Fibroblast of skin of left quadriceps (primary cell): ENCODE measurements at places on chromosomes 16 and 17.

- DNase-seq, result no peak
These were observed 91.5 kb downstream of the UTP18 start for GRCh38 chr17:51351890-51352289.

- no peak for DNase-seq
These were observed 4.8 kb downstream of the MLYCD start for GRCh38 chr16:83903751-83904150.

DNA sequence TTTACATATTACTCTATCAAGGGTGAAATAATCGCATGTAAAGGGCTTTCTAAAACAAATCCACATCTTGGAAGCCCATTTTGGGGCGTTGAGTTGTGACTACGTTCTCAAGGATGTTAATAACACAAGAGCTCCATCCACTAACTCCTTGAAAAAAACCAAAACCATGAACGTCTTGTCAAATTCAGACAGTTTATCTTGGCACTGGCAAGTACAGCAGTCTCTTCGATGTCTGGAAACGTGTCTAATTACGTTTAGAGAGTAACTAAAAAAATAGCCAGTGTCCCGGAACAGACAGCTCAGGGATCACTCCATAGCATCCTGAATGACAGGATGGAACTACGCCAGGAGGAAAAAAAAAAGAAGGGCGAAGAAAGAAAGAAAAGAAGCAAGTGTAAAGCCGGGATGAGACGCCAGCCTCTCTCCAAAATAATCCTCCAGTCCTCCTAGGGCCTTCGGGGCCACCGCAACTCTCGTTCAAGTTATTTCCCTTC, 954 bp downstream of the MYO1D start:
- DNase-seq, result no peak

- DNase-seq, result no peak
These were observed 930.4 kb upstream of the CDH8 start for GRCh38 chr16:62966626-62967025.

GRCh38 chr16:10990378-10990777, 46.0 kb downstream of the CLEC16A start:
- DNase-seq, result no peak

DNA sequence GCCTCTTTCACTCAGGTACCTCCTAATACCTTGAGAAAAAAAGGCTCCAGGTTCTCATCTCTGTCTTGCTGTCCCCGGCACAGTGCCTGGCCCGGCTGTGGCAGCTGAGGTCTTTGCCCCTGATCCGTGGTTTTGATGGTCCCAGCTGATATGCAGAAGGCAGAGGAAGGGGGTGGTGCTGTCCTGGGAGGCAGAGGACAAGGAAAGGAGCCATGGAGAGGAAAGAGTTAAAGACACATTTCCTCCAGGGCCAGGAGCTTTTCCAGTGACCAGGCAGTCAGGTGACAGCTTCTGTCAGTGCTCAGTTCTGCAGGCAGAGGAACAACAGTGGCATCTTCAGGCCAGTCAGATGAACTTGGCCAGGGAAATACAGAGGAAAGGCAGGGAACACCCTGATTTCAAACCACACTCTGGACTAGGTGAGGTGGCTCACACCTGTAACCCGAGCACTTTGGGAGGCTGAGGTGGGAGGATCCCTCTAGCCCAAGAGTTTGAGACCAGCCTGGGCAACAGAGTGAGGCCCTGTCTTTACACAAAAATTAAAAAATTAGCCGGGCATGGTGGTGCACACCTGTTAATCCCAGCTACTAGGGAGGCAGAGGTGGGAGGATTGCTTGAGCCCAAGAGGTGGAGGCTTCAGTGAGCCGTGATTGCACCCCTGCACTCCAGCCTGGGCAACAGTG, 3.3 kb upstream of the COG1 start:
- DNase-seq, result no peak

DNA sequence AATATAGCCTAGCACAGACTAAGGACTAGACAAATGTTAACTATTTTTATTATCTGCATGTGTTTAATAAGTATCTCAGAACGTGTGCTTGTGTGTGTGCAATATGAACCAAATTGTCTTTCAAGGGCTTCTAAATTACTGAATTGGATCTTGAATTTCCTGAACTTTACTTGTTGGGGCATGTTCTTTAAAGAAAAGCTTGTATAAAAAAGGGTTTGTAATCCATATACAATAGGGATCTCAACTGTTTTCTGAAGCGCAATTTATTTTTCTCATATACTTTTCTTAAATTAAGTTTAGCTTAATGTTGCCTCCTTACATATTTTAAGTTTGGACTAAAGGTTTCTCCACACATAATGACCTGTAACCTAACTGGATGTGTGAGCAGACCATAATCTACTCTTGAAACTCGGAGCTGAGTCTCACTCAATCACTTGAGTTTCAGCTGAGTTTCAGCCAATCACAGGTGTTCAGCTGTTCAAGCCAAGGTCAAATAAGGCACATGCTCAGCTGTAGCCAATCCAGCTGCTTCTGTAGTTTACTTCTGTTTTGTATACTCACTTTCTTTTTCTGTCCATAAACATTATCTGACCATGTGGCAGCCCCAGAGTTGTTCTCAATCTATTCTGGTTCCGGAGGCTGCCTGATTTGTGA, 72.3 kb downstream of the CDK5R1 start:
- DNase-seq, result no peak

GRCh38 chr17:4968486-4969046, 949 bp upstream of the SPAG7 start:
- no peak for DNase-seq

DNA sequence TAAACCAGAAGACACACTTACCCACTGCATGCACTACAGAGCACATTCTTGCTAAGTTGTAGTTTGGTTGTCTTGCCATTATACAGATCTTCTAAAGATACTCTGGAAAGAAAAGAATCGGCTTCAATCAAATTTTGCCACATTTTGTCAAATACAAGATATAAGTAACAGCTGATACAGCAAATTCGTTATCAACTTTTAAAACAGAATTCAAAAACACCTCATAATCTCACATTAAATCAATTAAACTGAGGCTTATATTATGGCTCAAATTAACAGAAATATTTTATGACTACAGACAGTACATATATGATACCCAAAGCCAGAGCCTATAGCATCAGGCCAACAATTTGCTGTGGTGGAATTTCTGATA, 5.4 kb downstream of the DNAJA2 start:
- no peak for DNase-seq

DNA sequence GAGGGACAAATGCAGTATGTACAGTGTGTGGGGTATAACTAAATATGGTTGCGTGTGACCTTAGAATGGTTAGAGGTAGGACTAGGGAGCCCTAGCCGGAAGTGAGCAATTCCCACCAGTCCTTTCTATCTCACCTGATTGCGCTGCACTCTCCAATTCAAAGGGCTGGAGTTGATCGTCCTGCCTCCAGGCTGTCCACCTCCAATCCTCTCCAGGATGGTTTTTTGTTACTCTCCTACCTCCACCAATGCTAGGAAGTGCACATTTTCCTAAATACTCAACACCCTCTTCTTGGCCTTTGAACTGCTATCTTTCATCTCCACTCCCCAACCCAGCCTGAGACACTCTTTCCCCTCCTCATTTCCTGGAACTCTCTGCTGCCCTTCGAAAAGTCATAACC, 181.7 kb upstream of the ASIC2 start:
- no peak for DNase-seq

- DNase-seq, result no peak
These were observed 344.0 kb downstream of the FOXL1 start for GRCh38 chr16:86922311-86922710.

GRCh38 chr17:39688945-39689344, 1.1 kb upstream of the PGAP3 start:
- DNase-seq, result no peak

GRCh38 chr16:9850817-9851216, 331.4 kb downstream of the GRIN2A start:
- DNase-seq, result no peak

GRCh38 chr16:35570946-35571345, 2111.5 kb downstream of the TP53TG3F start:
- no peak for DNase-seq

GRCh38 chr16:49523435-49524159, 150.0 kb downstream of the C16orf78 start:
- DNase-seq, result no peak

GRCh38 chr17:4492721-4493561, 5.7 kb upstream of the SPNS2 start:
- DNase-seq, result no peak

GRCh38 chr17:75571197-75571884, 16.3 kb upstream of the MYO15B start:
- no peak for DNase-seq

DNA sequence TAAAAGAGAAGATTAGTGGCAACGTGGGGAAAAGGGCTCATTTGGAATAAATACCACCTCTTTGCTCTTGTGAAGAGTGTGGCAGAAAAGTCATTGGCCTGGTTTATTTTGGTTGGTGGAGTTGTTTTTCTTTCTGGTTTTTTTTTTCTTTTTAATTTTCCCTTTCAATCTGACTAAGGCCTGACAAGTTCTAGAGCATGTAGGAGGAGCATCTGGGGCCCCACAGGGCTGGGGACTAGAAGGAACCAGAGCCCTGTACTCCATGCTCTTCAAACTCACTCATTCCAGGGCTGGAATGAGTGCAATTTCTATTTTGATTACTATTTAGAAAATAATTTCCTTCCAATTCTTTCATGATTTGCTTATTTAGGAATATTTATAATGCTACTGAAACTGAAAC, 13.3 kb downstream of the IRX5 start:
- DNase-seq, result no peak

DNA sequence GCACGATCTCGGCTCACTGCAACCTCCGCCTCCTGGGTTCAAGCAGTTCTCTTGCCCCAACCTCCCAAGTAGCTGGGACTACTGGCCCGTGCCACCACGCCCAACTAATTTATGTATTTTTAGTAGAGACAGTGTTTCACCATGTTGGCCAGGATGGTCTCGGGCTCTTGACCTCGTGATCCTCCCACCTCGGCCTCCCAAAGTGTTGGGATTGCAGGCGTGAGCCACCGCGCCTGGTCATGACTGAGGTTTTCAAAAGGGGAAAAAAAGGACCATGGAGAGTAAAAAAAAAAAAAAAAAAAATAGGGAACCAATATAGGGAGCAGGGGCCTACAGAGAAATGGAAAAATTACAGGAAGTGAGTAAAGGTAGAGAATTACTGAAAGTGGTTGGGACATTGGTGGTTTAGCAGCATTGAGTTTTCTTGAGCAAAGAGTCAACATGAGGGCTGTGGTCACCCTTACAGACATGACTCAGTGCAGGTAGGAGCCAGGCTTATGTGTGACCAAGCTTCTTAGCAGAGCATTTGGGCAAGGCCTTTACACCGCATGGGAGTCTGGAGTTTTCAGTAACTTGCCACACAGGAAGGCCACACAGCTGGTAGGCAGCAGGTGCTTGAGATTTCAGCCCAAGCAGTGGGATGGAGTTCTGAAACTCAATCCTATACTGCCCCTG, 447.3 kb downstream of the HS3ST3B1 start:
- no peak for DNase-seq

GRCh38 chr17:3026856-3027751, 36.3 kb downstream of the OR1D5 start:
- DNase-seq, result no peak

DNA sequence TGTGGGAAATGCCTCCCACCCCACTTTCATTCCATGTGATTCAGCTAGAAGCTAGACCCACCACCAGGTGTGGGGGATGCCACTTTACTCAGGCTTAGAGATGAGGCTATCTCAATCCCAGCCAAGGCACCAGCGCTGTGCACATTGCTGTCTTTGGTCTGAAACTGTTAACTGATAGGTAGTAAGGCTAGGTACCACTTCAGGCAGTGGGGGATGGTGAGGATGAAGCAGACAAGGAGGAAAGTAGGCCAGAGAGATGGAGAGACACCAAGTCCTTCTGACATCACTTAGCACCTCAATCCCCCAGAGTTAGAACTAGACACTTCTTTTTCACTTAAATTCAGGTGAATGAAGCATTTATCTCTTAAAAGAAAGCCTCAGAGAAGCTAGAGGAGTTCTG, 35.8 kb downstream of the ADAMTS18 start:
- no peak for DNase-seq
